ENCODE measurements at places on chromosomes 4 and X.

DNA sequence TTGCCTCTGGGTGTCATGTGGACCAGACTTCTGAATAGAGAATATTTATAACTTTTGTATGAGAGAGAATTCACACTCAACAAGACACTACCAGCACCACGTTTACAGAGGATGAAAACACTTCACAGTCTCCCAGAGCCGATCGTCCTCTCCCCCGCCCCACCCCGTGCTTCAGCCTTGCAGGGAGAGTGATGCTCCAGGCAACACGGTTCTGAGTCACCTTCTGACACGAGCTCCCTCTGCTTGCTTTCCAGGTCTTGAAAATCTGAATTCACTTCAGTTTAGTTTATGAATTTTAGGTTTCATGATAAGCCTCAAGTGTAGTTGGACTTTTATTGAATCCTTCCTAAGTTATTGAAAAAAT lies 59.8 kb downstream of the CPLX1 start:
- DNase-seq, result no peak

- DNase-seq, result no peak
These were observed 383.9 kb downstream of the RPA4 start for GRCh38 chrX:97267396-97268181.

- no peak for DNase-seq
These were observed 42.4 kb downstream of the MEPE start for GRCh38 chr4:87875191-87875590.

GRCh38 chr4:31175242-31175910 lies 455.2 kb downstream of the PCDH7 start:
- DNase-seq, result no peak

DNA sequence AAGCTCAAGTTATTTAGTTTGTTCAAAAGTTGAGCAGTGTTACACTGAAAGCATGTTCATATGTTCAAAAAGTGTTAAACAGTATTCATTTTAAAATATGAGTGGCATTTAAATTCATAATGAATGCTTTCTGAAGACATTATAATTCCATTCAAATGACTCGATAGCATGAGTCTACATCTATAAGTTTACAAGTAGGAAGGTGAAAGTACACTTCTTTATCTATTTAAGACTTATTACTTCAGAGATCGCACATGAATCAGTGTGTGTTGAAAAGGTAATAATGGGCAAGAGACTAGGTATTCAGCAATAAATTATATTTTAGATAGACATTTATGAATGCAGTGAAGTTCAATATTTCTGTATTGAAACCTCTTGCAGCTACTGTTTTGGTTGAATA lies 456.1 kb downstream of the GRXCR1 start:
- no peak for DNase-seq

- DNase-seq, result no peak
These were observed 7.6 kb downstream of the SLC2A9 start for GRCh38 chr4:10013722-10014121.

GRCh38 chr4:55820279-55820678 lies 689 bp downstream of the EXOC1L start:
- no peak for DNase-seq

GRCh38 chr4:52106191-52106590 lies 55.1 kb downstream of the SPATA18 start:
- DNase-seq, result no peak
